Right atrium auricular region (tissue), 2 donors: ENCODE measurements at places on chromosomes 2 and 18.

DNA sequence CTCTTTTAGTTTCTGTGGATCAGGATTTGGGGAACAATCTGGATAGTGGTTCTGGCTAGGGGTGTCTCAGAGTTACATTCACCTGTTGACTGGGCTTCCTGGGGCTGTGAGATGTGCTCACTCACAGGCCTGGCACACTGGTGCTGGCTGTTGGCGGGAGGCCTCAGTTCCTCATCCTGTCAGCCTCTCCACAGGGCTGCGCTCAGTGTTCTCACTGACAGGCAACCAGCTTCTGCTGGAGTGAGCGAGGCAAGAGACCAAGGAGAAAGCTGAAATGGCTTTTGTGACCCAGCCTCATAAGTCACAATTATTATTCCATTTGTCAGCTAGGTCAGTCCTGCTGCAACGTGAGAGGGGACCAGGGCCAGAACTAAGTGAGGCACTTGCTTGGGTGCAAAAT lies 180.6 kb upstream of the GLI2 start:
- no peak for DNase-seq

- no peak for DNase-seq
These were observed 697.0 kb upstream of the ID2 start for GRCh38 chr2:7984693-7985353.

GRCh38 chr2:200847269-200847668 lies 17.2 kb downstream of the CLK1 start:
- no peak for DNase-seq

- DNase-seq: no peak
These were observed 353.2 kb upstream of the TRIB2 start for GRCh38 chr2:12363569-12363968.

DNA sequence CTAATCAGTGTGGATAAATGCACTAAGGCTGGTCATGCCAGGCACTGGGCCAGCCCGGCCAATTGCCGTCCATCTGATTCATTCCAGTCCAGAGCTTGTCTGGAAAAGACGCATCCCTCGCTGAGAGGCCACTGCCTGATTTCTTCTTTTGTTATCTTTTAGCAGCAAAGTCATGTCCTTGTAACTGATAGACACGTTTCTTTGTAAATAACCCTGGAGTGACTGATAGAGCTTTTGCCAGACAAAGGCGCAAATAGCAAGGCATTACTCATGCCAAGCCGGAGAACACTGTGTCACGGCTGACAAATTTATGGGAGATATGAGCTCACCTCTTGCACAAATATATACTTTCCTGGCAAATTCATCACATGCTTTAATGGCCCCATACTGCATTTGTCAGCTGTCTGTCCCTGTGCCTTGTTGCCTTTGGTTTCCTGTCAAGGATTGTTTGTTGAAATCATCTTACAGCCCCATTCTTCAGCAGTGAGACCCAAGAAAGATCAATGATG lies 164.4 kb downstream of the ETAA1 start:
- peak; percentile 72 for DNase-seq

- no peak for DNase-seq
These were observed 17.0 kb upstream of the CRYBA2 start for GRCh38 chr2:219010162-219010756.

GRCh38 chr2:7023542-7023941 lies 106.3 kb downstream of the RNF144A start:
- DNase-seq: no peak

DNA sequence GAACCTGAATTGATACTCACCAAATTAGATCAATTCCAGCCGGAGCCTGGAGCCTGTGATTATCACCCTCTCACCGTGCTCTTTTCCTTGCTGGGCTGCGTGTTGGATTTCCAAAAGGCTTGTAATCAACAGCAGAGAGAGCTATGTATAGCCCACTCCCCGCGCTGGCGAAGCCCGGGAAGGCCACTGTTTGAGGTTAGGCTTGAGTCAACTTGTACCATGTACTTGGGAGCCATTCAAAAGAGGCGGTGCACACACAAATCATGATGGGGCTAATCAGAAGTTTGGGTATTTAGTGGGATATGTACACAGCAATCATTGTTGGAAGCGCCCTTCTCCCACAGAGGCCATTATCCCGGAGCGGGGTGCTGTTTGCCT lies 151.6 kb downstream of the GLI2 start:
- DNase-seq: no peak

DNA sequence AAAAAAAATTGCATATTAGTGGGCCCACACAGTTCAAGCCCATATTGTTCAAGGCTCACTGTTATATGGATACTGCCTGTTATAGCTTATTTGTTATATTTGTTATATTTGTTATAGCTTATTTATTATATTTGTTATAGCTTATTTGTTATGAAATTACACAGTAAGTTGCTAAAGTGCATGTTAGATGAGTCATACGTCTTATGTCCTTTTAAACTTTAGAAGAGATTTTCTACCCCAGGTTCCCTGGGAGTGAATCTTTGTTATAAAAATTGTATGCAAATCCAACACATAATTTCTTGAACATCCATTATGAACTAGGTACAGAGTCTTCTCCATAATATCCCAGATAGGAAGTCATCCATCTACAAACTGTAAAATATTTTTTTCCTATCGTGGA lies 22.1 kb downstream of the HTR2B start:
- DNase-seq: no peak
